Stimulated activated CD8-positive, alpha-beta memory T cell treated with anti-CD3 and anti-CD28 coated beads, Interleukin-12 subunit alpha, Interleukin-12 subunit beta, amount 100 ng/mL, for 1 hour (primary cell): ENCODE measurements at places on chromosomes 1 and 21.

DNA sequence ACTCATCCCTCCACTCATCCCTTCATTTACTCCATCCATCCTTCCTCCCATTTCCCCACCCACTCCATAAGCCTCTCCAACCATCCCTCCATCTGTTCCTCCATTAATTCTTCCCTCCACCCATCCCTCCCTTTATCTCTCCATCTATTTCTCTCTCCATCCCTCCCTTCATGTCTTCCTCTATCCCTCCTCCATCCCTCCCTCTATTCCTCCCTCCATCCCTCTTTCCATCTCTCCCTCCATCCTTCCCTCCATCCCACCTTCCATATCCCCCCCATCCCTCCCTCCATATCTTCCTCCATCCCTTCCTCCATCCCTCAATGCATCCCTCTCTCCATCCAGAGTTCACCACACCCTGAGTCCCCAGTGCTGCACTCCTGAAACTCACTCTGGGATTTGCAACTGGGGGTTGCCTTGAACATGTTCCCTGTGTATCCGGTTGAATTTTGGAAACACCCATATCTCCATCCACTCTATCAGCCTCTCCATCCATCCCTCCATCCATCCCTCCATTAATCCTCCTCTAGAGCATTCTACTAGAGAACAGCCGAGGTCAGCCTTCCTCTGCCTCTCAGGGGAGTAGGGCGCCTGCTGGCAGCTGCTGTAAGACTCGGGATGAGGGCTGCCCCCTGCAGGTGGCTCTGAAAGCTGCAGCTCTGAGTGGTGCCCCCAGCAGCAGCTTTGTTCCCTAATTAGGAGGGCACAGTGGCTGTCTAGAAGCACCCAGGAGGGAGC, 39.4 kb downstream of the ABCG1 start:
- peak; percentile 72 for DNase-seq

DNA sequence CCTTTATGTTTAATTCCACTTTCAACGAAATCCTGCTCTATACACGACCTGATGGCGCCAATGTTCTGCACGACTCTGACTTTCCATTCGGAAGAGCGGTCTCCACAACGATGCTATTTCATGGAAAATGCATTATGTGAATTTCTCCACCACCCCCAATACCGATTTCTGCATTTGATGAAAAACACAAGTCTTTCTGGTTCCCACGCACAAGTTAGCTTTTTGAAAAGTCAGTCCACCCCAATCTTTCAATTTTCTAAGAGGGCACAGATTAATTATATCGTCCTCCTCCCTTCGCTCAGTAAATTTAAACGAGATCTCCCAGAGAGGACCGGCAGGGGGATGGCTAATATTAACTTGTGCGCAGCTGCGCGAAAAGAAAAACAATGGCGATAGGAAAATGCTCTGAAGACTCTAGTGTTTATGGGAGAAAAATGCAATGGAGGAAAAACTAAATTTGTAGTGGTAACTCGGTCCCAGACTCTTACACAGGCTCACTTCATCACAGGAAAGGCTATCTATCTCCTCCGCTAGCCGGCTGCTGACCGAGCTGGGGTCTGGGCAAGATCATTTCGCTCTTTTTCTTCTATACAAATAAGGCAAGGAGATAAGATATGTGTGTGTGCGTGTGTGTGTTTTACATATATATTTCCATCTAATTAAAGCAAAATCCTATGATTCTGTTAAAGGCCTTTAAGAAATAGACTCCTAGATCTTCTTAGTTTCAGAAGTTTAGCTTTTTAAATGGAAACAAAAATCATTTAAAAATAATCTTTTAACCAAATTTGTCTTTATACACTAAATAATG, 1.2 kb upstream of the LHX8 start:
- no peak for DNase-seq

- no peak for DNase-seq
Measured at GRCh38 chr1:4276238-4276637, 376.2 kb upstream of the C1orf174 start.

DNA sequence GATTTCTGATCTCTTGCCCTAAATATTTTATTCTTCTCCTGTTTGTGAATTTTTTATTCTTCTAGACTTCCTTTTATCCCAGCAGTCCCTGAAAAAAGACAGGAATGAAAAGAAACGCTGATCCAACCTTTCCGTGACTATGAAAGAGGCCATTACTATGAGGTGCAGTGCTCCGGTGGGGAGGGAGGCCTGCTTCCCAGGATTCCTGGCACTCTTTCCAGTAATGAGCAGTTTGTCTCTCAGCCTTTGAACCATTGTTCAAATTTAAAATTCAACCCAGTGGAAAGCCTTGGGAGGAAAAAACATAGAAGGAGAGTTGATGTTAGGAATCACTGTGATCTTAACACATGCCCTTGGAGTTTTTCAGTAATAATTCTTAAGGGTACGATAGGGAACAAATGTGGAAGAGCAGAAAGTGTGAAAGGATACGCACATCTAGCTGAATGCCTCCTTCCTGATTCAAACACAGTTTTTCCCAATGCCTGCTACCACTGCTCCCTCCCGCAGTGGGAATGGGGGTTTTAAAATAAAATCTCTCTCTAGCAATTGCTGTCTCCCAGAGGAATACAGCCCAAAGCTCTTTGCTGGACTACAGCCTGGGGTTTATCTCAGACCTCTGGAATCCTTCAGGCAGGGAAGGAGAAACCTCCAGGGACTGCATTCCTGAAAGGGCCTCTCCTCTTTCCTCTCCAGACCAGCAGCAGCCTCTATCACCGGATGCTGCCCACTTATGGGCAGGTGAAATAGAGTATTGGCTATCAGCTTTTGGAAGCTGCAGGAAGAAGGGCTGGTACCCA, 6.1 kb downstream of the IER5 start:
- DNase-seq, result no peak

GRCh38 chr1:20696397-20697333, 21.1 kb downstream of the KIF17 start:
- DNase-seq, result peak; percentile 48

- DNase-seq, result no peak
Measured at GRCh38 chr1:11541236-11541635, 62.3 kb downstream of the DISP3 start.

GRCh38 chr1:234402939-234403338, 29.7 kb downstream of the COA6 start:
- no peak for DNase-seq

- DNase-seq, result no peak
Measured at GRCh38 chr1:155884031-155884960, 24.9 kb downstream of the SYT11 start.

DNA sequence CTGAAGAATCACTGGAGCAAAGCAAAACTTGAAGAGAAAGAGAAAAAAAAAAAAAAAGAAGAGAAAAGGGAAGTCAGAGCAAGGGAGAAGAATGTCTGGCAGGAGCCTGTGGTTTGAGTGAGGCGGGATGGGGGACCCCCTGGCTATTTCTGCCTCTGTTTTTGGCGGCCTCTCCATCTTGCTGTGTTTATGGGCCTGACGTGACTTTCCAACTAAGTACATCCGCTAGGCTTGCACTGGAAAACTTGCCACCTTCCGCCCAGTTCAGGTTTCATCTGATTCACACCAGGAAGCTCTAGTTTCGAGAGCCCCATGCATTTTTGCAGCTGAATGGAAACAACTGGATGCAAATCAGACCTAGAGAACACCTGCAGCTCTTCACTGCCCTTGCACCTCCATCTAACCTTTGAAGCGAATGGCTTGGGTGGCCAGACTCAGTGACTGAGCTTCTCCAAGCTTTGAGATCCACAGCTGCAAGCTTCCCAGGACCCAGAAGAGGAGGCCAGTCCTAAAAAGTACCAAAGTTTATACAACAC, 28.0 kb downstream of the TBX15 start:
- no peak for DNase-seq

- DNase-seq, result no peak
Measured at GRCh38 chr21:44304877-44305293, 5.0 kb downstream of the PFKL start.

GRCh38 chr21:42453224-42453985, 42.6 kb downstream of the RSPH1 start:
- DNase-seq, result no peak

DNA sequence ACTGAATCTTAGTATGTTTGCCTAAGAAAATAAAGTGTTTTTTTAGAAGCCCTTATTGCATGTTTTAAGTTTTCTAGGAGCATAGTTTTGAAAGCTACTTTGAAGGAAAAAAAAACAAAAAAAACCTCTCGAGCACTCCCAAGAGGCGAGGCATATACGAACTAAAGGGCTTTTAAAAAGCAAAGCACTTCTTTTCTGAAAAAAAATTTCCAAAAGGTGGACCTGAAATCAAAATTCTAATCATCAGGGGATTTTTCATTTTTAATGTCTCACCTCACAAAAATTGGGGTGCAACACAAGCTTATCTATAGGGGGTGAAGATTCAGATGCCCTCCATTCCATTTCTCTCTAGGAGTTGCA, 594 bp downstream of the GLMN start:
- no peak for DNase-seq

- no peak for DNase-seq
Measured at GRCh38 chr1:44328671-44329416, 26.2 kb downstream of the ERI3 start.

GRCh38 chr1:32539584-32540571, 651 bp downstream of the ZBTB8A start:
- no peak for DNase-seq

DNA sequence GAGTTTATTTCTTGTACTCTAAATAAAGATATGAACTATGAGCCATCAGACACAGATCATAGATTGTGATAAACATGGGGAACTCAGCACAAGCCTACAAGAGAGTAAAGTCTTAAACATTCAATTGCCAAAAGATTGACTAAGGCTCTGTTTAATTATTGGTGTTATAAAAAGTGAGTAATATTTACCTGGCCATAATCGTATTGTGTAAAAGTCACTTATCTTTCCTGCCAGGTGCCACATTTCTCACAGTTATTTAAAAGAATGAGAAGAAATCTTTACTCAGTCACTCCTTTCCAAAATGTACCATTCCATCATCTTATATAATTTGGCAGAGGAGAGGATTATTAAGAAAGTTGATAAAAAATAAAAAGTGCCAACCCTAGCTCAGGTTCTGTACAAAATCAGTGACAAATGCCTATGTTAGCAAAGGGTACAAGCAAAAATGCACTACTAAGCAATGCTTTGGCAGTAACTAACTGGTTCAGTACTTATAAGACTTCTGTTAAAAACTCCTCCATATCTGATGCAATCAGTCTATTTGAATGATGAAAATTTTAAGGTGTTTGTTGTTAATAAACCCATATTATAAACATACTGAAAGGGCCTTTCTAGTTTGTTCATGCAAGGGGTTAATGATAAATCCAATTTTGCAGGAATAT, 5.8 kb upstream of the NR5A2 start:
- DNase-seq, result no peak

GRCh38 chr1:147109041-147109440, 63.2 kb downstream of the PRKAB2 start:
- no peak for DNase-seq

DNA sequence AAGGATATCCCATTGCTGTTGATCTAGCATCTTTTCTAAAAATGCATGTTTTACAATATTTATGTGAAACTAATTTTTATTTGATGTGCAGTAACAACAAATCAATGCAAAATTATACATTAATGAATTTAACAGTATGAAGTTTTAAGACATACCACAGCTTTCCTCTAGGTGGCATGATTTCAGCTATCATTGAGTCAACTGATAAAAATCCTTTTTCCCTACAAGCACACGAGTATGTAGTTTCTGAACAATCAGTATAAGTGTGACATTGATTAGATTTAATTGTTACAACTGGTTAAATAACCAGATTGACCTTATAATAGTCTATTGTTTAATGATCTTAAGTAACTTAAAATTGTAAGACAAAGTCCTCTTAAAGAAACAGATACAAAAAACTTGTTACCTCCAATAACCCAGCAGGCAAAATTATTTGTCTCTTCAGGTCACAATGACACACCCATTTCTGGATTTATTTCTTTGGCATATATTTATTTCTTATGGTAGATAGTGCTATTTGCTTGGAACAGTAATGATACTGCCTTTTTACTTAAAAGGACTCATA, 5.8 kb upstream of the TGFB2 start:
- no peak for DNase-seq

DNA sequence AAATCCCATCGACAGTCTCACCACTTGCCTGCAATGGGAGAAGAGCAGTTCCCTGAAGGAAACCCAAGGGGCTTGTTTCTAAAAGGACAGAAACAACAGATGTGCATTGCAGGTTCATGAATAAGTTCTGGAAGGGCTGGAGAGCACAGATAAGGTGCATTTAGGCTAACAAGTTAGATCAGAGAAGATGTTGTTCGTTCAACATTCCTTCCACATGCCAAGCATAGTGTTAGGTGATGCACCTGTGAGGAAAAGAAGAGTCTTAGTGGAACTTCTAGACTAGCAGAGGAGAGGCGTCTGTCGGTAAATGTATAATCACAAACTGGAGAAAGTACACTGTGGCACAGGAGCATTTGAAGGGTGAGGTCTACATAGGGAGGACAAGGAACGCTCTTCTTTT, 98.0 kb downstream of the ST3GAL3 start:
- no peak for DNase-seq

DNA sequence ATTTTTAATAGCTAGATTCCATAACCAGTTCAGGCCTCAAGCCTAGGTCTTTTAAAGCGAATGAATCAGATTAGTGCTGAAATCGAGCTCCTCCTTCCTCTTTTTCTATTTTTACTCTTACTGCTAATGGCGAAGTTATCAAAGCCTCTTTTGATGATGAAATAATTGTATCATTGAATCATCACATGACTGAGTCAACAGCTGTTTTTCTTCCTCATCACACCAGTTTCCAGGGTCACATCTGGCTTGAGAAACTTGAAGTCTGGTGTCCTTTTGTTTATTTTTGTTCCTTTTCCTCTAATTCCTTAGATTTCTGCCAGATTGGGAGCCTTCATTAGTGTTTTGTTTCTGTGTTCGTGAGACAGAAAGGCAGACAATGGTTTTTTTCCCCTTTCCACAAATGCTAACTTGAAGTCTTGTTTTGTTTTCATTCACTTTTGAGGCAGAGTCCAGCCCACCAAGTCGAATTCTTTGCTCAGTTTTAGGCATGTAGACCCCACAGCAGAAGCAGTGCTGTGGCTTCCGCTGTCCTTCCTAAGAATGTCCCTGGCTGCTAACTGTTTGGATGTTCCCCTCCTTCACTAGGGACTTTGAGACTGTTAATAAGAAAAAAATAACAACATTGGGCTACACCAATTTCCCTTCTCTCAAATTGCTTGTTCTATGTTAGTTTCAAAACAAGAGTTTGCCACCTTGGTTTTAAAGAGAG, 51.9 kb upstream of the FMOD start:
- DNase-seq, result no peak
